Activated naive CD4-positive, alpha-beta T cell treated with anti-CD3 and anti-CD28 coated beads, Interleukin-2, amount 50 U/mL, for 72 hours (primary cell): ENCODE measurements at places on chromosomes 4 and X. TPM values are rescaled to one million over a fixed set of nuclear protein-coding genes. Genes with fewer than 3 reads are reported as not detected.

- DNase-seq = no peak
Observed at GRCh38 chr4:3791910-3792542, 25.8 kb downstream of the ADRA2C start.

- DNase-seq = no peak
Observed at GRCh38 chr4:81623434-81623833, 151.7 kb upstream of the RASGEF1B start.

- no peak for DNase-seq
Observed at GRCh38 chr4:113821856-113822255, 60.3 kb upstream of the CAMK2D start.

DNA sequence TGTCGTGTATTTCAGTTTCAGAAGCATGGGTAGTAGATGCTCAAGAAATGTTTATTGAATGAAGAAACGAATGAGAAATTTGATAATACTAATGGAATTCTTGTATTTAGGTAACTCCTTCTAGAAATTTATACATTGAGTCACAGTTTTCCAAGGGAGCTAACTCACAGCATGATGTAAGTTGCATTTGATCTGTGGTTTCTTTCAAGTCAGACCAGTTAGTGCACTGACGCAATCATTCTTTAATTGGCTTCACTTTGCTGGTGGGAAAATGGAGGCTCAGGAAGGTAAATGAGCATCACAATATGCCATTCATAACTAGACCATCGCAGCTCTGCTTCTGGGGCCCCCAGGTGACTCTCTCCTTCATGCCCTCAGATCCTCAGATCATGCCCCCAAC lies 17.3 kb upstream of the CWH43 start:
- no peak for DNase-seq

GRCh38 chr4:23878912-23879732 lies 10.7 kb downstream of the PPARGC1A start:
- no peak for DNase-seq

DNA sequence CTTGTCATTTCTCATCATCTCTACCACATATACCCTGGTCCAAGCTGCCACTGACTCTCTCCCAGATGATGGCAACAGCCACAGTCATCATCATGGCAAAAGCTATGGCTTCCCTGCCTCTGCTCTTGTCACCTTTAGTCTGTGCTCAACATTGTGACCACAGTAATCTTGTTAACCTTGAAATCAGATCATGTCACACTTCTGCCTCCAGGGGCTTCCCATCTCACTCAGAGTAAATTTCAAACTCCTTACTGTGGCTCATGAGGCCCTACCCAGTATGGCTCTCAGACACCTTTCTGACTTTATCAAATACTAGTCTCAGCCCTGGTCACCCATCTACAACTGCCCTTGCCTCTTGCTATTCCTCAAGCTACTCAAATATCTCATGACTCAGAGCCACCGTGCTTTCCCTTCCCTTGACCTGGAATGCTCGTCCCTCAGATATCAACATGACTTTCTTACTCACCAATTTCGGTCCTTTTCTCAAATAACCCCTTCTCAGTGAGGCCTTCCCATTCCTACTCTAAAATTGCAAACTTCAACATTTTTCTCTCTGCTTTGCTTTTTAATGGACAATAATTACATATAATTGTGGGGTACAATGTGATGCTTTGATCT lies 41.1 kb upstream of the STIM2 start:
- DNase-seq = no peak

DNA sequence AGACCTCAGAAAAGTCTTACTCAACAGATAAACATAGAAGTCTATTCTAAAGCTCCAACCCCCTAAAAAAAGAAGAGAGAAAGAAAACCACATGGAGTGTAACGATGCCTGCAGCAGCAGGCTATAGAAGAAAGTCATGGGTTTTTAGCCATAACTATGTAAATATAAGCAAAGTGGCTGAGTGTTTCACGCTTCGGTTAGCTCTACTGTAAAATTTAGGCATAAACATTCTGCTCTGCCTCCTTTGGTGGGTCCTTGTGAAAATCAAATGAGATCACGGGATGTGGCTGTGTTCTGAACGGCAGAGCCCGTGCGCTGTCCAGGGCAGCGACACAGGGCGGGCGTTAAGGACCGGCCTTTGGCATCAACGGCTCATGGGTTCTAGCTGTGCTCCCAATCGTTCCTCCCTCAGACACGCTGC lies 78.4 kb downstream of the IRF2 start:
- no peak for DNase-seq

Gene RHOH
- total RNA-seq = 81.2 TPM

Gene GAGE12E
- total RNA-seq = not detected

Gene PLXNB3
- total RNA-seq = 3.2 TPM

Gene NPY1R
- not detected for total RNA-seq

Gene IGFBP7
- 0.32 TPM for total RNA-seq

Gene MSANTD1
- total RNA-seq = 1.6 TPM

Gene RHOXF2B
- not detected for total RNA-seq

Gene RHOXF1
- total RNA-seq = not detected
